K562 (cell line): ENCODE measurements at places on chromosomes 2 and 18.

DNA sequence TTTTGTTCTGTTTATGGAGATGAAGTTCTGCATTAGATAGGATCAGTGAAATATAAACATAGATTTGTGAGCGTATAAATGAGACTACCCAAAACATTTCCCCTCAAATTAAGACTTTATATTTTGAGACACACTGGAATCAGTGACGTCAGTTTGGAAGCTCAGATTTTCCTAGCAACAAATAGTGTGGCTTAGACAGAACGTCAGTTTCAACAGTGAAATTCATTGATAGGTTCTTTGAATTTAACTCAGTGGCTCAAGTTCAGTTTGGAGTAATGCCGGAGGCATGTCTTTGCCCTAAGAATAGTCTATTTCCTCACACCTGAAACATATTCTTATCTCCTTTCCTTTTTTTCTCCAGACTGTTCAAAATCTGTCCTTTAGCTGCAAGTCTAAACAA, 113.6 kb upstream of the ARHGAP15 start:
- no peaks in the 10 kb centered on the region for H3K27me3 ChIP-seq
- no peak overlapping the region for H3K27ac ChIP-seq
- H3K4me1 ChIP-seq: no peaks in the 10 kb centered on the region
- no peak overlapping the region for H3K4me3 ChIP-seq
- no peak for DNase-seq

DNA sequence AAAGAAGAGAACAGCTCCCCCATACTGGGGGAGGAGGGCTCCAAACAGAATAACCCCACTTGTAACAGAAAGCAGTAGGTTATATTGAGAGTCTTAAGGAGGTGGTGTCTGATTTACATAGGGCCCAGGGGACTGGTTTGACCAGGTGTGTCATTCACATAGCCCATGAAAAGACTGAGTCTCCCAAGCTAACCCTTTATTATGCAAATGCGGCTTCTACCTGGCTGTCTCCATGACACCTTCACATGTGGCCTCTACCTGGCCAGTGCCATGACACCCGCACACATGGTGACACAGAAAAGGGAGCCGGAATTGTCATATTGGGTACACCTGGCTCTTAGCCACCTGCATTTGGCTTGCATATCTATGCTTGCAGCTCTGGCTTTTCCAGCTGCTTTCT, 1057.2 kb upstream of the PIK3C3 start:
- H3K4me1 ChIP-seq: no peaks in the 10 kb centered on the region
- no peaks in the 10 kb centered on the region for H3K36me3 ChIP-seq
- no peaks in the 10 kb centered on the region for H3K27me3 ChIP-seq

GRCh38 chr2:197710424-197711042, 5.4 kb downstream of the MARS2 start:
- H3K36me3 ChIP-seq: peaks cover 58% of the 10 kb centered on the region
- peak; percentile 10 for DNase-seq
- H3K27me3 ChIP-seq: no peaks in the 10 kb centered on the region
- H3K4me1 ChIP-seq: peaks cover 12% of the 10 kb centered on the region; the same call in 2 of the 3 replicates
- H3K4me3 ChIP-seq: no peak overlapping the region

DNA sequence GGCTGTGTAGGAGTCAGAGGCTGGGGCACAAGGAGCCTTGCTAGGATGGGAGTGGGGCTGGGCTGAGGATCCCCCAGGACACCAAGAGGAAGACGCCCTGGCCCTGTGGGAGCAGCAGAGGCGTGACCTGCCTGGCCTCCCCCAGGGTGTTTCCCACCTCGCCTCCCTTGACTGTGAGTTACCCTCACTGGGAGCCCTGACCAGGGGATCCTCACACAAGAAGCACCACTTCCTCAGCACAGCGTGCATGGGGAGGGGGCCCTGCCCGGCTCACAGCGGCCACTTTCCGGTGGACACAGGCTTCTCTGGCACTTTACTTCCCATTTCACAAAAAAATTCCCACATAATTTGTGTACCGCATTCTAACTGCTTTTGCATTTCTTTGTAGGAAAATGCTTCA, 187.7 kb downstream of the EIPR1 start:
- no peak for DNase-seq
- H3K27me3 ChIP-seq: no peaks in the 10 kb centered on the region
- peaks cover 39% of the 10 kb centered on the region; the same call in 2 of the 3 replicates for H3K36me3 ChIP-seq
- H3K27ac ChIP-seq: no peak overlapping the region

DNA sequence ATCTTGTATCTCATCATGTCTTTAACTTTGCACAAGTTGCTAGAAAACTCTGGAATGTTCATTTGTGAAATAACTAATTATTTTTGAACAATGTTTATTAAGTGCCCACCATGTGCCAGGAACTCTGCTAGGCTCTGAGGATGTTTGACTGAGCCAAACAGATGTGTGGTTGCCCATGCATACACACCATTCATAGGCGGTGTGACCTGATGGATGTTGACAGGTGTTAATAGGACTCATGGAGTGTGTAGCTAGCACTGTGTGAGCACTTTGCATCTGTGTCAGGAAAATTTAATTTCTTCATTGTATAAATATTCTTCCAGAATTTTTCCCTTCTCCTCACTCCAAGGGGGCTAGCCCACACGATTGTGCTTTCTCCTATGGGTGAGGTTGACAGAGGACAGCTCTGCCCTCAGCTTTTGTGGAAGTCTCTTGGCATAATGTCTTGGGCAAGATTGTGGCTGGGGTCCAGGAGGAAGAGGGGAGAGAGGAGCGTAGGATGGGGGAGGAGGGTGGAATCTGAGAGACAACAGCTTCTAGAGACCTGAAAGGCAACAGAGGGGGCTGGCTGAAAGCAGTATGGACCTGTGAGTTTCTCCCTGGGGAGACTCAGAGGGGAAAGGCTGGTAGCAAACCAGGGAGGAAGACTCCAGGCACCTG, 214.6 kb upstream of the CXCR4 start:
- H3K4me1 ChIP-seq: no peaks in the 10 kb centered on the region
- H3K27ac ChIP-seq: no peak overlapping the region
- no peaks in the 10 kb centered on the region for H3K36me3 ChIP-seq
- no peak for DNase-seq
- no peaks in the 10 kb centered on the region for H3K27me3 ChIP-seq
- H3K4me3 ChIP-seq: no peak overlapping the region

- no peaks in the 10 kb centered on the region for H3K4me1 ChIP-seq
- no peaks in the 10 kb centered on the region for H3K36me3 ChIP-seq
- H3K27ac ChIP-seq: no peak overlapping the region
- no peaks in the 10 kb centered on the region for H3K27me3 ChIP-seq
- H3K4me3 ChIP-seq: no peak overlapping the region
Measured at GRCh38 chr2:212737392-212738172, 199.0 kb upstream of the ERBB4 start.

DNA sequence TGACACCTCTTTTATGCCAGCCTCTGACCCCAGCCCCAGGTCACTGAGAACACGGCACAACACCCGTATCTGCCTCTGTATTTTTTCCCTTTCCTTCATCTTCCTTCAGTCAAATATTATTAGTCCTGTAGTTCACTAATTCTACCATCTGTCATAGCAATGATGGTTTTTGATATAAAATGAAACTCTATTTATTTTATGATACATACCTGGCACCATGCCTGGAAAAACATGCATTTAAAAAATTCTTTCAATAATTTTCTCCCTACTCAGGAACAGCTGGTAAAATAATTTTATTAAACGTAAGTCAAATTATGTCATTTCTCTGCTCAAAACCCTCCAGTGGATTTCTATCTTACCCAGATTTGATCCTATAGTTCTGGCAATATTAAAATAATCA, 224.7 kb downstream of the CDH7 start:
- H3K36me3 ChIP-seq: no peaks in the 10 kb centered on the region
- no peak for DNase-seq
- no peak overlapping the region for H3K4me3 ChIP-seq
- H3K27me3 ChIP-seq: no peaks in the 10 kb centered on the region

GRCh38 chr2:120323214-120323613, 22.7 kb upstream of the INHBB start:
- no peaks in the 10 kb centered on the region for H3K36me3 ChIP-seq
- peaks cover 49% of the 10 kb centered on the region for H3K27me3 ChIP-seq
- DNase-seq: no peak
- H3K4me3 ChIP-seq: no peak overlapping the region

GRCh38 chr2:236366049-236366387, 101.8 kb upstream of the ASB18 start:
- H3K27ac ChIP-seq: no peak overlapping the region
- H3K4me3 ChIP-seq: no peak overlapping the region
- no peak for DNase-seq
- H3K4me1 ChIP-seq: no peaks in the 10 kb centered on the region

DNA sequence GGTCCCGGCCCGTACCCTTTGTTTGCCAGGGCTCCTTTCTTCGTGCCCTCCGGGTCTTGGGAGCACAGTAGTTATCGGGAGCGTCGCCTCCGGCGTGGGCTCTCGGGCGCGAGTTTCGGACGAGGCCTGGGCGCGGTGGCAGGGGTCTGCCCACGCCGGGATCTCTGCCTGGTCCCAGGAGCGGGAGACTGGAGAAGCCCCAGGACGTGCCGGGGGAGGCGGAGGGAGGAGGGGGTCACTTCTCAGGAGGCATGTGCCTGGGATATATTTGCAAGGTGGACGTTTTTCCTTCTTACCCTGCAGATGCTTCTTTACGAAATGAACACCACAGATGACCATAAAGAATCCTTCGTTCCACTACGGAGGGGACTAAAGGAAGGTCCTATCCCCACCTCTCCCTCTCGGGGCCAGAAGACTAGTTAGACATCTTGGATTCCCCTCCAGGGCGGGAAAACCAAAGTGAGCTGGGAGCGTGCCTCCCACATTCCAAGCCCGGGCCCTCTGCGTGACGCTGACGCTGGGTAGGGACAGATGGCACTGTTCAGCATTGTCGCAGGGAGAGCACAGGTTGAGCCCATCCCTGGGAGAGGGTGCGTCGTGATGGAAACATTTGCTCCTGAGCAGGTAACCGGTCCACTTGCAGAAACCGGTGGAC, 483 bp upstream of the FHL2 start:
- H3K4me1 ChIP-seq: peaks cover 39% of the 10 kb centered on the region
- peaks cover 15% of the 10 kb centered on the region for H3K36me3 ChIP-seq
- H3K27me3 ChIP-seq: no peaks in the 10 kb centered on the region
- peak overlapping the region; percentile 91 for H3K4me3 ChIP-seq

- no peaks in the 10 kb centered on the region for H3K27me3 ChIP-seq
- no peak overlapping the region for H3K27ac ChIP-seq
- no peak overlapping the region for H3K4me3 ChIP-seq
Measured at GRCh38 chr2:236014408-236015131, 153.6 kb downstream of the GBX2 start.

DNA sequence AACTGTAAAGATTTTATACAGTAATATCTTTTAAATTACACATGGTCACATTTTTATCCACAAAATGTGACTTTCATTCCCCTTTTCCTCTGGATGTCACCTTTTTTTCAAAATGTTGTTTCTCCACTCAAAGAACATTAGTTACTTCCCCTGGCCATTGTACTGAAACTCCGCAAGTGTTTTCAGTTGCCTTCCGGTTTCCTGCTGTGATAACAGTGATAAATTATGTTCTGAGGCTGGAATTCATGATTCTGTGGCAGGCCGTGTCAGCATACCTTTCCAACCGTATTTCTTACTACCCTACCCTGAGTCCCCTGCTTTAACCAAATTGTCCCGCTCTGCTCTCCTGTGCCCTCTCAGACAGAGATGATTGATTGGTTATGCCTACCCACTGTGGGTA, 53.5 kb downstream of the MGAT5 start:
- no peak overlapping the region for H3K27ac ChIP-seq
- H3K27me3 ChIP-seq: no peaks in the 10 kb centered on the region
- no peaks in the 10 kb centered on the region for H3K36me3 ChIP-seq
- no peak overlapping the region for H3K4me3 ChIP-seq

GRCh38 chr2:42999391-42999841, 207.0 kb upstream of the HAAO start:
- DNase-seq: no peak
- no peak overlapping the region for H3K4me3 ChIP-seq
- no peaks in the 10 kb centered on the region for H3K36me3 ChIP-seq
- H3K27me3 ChIP-seq: no peaks in the 10 kb centered on the region
- H3K4me1 ChIP-seq: peaks cover 10% of the 10 kb centered on the region

GRCh38 chr18:75377258-75377657, 50.2 kb downstream of the SMIM21 start:
- H3K36me3 ChIP-seq: no peaks in the 10 kb centered on the region
- H3K4me3 ChIP-seq: no peak overlapping the region
- H3K27me3 ChIP-seq: peaks cover 14% of the 10 kb centered on the region
- H3K27ac ChIP-seq: no peak overlapping the region

DNA sequence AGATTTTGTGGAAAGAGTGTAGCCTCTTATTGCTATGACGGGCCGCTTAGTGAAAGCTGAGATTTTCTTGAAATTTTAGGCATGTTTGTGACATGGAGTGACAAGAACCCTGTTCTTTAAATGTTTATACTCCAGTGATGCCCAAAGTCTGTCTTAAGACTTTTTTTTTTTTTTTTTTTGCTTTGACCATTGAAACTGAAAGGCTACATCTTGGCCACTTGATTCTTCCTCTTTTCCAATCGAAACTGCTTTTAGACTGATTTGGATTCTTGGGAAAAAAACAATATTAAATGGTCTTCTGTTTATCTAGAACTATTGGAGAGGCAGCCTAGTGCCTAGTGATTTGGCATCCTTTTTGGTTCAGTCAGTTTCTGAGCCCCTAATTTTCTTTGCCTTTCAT, 2.4 kb upstream of the SLC8A1 start:
- H3K4me1 ChIP-seq: no peaks in the 10 kb centered on the region
- no peak for DNase-seq
- H3K36me3 ChIP-seq: no peaks in the 10 kb centered on the region
- no peaks in the 10 kb centered on the region for H3K27me3 ChIP-seq
- H3K4me3 ChIP-seq: no peak overlapping the region

DNA sequence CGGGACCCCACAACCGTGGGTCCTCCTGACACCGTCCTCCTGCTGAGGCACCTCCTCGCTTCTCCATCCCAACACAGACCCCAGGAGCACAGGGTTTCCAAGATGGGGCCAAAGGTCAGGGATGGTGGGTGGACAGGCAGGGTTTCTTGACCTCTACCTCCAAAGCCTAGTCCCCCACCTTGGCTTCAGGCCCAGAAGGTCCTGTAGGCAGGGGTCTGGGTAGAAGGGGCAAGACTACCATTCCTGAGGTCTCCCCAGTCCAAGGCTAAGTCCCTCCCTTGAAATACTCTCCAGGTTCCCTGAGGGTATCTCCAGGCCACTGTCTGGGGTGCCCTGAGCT, 7.1 kb downstream of the CYP26B1 start:
- H3K27ac ChIP-seq: no peak overlapping the region
- H3K36me3 ChIP-seq: no peaks in the 10 kb centered on the region
- no peaks in the 10 kb centered on the region for H3K4me1 ChIP-seq
- H3K4me3 ChIP-seq: no peak overlapping the region
- peaks cover 25% of the 10 kb centered on the region for H3K27me3 ChIP-seq
